ENCODE measurements at places on chromosomes 12 and 14.

DNA sequence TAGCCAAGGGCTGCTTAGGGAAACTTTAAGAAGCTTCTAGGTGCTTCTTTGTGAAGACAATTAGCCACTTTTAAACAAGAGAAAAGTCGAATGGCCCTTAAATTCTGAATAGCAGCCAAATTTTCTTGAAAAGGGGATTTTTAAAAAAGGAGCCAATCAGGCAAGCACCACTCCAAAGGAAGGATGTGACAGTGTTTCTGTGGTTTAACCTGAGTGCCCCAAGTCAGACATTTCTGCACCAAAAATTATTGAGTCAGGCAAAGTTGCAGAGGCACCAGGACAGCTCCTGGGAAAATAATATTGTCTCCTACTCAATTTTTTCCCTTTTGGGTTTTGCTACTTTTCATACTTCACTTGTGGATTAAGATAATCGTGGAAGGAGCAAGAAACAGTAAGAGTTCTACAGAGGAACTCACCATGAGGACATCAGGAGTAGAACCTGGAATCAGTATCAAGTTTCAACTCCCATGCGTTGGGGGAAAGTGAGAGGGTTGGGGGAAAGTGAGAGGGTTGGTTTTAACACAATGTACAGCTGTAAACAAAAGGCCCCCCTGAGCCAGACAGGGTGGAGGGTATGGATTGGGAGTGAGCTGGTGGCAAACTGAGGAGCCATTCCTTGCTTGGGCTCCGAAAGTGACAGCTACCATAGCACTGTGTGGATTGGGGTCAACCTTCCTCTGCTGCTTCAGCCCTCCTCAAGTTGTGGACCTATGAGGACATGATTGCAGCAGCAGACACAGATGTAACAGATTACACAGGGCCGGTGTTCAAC lies 90.8 kb downstream of the SLC38A1 start:
- no peak overlapping the region for H3K27ac ChIP-seq
- H3K27me3 ChIP-seq = no peaks in the 10 kb centered on the region
- no peaks in the 10 kb centered on the region for H3K4me1 ChIP-seq
- DNase-seq = no peak
- no peaks in the 10 kb centered on the region for H3K36me3 ChIP-seq

DNA sequence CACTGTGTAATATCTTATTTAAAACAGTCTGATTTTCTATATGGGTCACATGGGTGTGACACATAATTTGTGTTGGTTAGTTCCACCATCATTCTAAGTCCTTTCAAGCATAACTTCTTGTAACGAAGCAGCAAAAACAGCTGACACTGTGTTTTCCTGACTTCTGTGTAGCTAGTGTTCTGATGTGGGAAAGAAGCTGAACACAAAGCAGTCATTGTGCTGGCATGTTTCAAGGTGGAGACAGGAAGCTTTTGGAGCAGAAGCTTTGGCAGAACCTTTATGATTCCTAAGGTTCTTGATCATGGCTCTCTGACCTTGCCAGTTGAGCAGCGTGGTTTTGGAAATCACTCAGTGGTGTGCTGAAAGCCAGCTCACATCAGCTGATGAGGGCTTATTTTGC lies 351.7 kb upstream of the MDGA2 start:
- H3K27me3 ChIP-seq = no peaks in the 10 kb centered on the region
- H3K27ac ChIP-seq = no peak overlapping the region
- no peaks in the 10 kb centered on the region for H3K4me1 ChIP-seq
- H3K4me3 ChIP-seq = no peak overlapping the region

DNA sequence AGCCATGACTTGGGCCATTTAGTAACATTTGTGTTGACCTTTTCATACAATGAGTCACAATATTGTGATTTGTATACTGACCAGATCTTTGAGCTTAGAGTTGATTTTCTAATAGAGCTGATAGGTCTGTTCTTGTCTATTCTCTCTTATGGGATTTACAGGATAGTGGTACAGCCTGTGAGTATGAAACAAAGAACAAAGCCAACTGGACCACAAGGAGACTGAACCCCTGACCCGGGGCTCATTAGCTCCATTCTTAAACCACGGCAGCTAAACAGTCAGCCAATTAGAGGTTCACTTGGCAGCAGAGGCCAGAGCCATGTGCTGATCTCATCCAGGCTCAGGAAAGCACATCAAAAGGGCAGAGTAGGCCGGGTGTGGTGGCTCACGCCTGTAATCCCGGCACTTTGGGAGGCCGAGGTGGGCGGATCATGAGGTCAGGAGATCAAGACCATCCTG lies 59.1 kb upstream of the GNPNAT1 start:
- DNase-seq = no peak
- no peak overlapping the region for H3K27ac ChIP-seq
- no peaks in the 10 kb centered on the region for H3K27me3 ChIP-seq
- H3K36me3 ChIP-seq = no peaks in the 10 kb centered on the region
- no peak overlapping the region for H3K4me3 ChIP-seq

DNA sequence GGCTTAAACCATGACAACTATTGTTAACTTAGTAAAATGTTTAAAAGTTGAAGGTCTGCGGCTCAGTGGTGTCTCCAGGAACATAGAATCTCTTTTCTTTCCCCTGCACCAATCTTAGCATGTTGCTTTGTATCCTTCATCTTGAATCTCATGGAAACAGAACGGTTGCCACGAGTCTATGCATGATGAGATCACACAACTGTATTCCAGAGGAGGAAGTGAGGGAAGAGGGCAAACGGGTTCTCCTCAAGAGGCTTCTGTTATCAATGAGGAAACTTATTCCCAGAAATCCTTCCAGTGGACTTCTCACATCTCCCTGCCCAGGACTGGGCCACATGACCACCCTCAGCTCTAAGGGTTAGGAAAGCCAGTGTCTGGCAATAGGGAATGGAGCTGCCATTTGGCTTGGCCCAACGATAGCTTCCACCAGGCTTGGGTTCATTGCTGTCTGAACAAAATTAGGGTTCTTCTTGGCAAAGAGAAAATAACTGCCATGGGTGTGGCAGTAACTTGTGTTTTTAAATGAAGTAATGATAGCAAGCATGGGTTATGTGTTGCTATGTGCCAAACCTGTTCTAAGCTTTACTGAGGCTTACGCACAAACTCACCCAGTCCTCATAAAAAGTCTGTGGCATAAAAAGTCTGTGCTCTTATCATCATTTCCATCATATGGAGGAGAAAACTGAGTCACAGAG lies 17.4 kb downstream of the PLXNC1 start:
- H3K36me3 ChIP-seq = no peaks in the 10 kb centered on the region
- DNase-seq = no peak
- no peak overlapping the region for H3K27ac ChIP-seq
- H3K4me3 ChIP-seq = no peak overlapping the region

DNA sequence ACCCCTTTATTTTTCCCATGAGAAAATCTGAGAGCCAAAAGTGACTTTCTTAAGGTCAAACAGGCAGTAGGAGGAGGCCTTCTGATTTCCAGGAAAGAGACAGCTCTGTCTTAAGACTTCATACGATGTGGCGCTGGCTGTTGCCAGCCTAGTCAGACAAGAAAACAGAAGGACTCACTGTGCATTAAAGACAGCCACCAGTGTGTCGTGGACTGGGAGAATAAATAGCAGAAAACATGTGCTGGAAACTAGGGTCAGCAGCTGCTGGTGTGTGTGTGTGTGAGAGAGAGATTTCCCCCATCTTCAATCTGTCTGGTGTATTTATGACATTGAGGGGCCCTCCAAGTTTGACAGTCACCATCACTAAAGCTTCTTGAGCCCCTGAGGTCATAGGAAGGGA lies 708.6 kb upstream of the TMEM132C start:
- no peak for DNase-seq
- no peaks in the 10 kb centered on the region for H3K4me1 ChIP-seq
- H3K27me3 ChIP-seq = no peaks in the 10 kb centered on the region
- H3K36me3 ChIP-seq = no peaks in the 10 kb centered on the region
- H3K4me3 ChIP-seq = no peak overlapping the region
- H3K27ac ChIP-seq = no peak overlapping the region

DNA sequence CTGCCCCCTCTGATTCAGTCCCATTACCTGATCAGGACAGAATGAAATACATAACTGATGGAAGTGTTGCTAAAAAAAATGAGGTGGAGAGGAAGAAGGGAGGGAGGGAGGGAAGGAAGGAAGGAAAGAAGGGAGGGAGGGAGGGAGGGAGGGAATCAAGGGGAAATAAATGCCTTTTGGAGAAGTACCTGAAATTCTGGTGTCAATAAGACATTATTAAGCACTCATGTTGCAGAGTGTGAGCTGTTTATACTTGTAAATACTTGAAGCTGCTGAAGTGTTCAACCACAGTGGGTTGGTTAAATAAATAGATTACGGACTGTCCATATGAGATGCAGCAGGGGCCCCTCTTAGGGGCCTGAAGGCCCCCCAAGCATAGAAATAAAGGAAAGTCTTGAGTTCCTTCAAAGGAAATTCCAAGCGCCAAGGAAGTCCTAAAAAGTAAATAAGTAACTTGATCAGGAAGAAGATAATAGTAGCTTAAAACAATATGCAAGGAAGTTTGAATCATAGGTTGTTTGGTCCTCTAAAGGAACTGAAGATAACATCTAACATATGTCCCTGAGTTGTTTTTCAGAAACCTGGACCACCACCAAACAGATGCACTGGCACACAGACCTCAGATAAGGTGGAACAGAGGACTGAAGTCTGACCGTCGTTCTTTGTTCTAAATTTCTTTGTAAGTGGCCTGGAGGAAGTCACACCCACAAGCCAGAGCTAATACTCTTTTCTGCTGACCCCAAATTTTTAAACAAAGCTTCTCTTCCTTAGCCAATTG lies 110.8 kb downstream of the SEC23A start:
- no peaks in the 10 kb centered on the region for H3K4me1 ChIP-seq
- H3K27ac ChIP-seq = no peak overlapping the region
- no peaks in the 10 kb centered on the region for H3K36me3 ChIP-seq

DNA sequence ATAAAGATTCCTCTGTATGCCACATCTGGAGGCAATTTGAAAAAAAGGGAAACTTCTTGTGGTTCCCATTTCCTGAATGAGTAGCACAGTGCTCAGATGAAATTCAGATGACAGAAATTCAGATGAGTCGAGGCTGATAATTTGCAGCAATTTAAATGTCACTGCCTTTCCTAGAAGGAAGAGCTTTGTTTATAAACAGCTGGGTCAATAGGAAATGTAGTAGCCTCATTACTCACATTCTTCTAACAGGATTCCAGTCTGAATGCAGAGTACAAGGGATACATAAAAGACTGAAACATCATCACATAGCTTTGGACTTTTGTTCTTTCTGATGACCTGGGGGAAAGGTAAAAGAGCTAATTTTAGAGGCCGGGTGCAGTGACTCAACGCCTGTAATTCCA lies 11.3 kb upstream of the DACT1 start:
- H3K27ac ChIP-seq = no peak overlapping the region
- H3K4me3 ChIP-seq = no peak overlapping the region
- no peak for DNase-seq
- H3K36me3 ChIP-seq = no peaks in the 10 kb centered on the region
- no peaks in the 10 kb centered on the region for H3K4me1 ChIP-seq
- H3K27me3 ChIP-seq = no peaks in the 10 kb centered on the region

- no peak overlapping the region for H3K4me3 ChIP-seq
- no peaks in the 10 kb centered on the region for H3K27me3 ChIP-seq
- no peak for DNase-seq
- H3K4me1 ChIP-seq = peaks cover 10% of the 10 kb centered on the region
- peaks cover 5% of the 10 kb centered on the region for H3K36me3 ChIP-seq
Measured at GRCh38 chr12:71602761-71603577, 60.7 kb downstream of the ZFC3H1 start.

DNA sequence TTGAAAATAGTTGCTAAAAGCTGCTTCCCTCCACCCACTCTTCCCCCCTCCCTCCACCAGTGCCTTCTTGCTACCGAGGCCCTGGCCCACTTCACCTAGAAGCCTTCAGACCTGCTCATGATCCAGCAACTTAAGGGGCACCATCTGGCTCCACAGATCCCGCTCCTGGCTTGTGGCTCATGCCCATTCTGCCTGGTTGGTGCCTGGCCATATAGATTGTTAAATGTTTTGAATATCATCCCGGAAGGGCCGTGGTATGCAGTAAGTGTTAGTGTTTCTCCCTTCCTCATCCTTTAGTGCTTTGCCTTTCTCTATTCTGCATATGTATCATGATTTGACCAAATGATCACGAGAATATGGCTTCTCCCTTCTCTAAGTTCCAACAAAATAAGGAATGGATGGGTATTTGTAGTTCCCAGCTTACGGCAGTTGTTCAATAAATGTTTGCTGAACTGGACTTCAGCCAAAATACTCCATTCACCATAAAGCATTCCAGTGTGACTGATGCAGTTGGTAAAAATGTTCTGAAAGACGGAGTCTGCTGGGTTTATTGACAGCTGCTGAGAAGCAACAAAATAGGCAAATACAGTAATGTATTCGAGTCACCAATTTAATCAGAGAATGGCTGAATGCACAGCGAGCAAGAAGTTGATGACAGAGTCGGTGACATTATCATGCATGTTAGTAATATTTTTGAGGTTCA lies 30.7 kb downstream of the GRIP1 start:
- no peak overlapping the region for H3K27ac ChIP-seq
- no peak overlapping the region for H3K4me3 ChIP-seq
- H3K4me1 ChIP-seq = no peaks in the 10 kb centered on the region
- no peaks in the 10 kb centered on the region for H3K27me3 ChIP-seq
- H3K36me3 ChIP-seq = no peaks in the 10 kb centered on the region

DNA sequence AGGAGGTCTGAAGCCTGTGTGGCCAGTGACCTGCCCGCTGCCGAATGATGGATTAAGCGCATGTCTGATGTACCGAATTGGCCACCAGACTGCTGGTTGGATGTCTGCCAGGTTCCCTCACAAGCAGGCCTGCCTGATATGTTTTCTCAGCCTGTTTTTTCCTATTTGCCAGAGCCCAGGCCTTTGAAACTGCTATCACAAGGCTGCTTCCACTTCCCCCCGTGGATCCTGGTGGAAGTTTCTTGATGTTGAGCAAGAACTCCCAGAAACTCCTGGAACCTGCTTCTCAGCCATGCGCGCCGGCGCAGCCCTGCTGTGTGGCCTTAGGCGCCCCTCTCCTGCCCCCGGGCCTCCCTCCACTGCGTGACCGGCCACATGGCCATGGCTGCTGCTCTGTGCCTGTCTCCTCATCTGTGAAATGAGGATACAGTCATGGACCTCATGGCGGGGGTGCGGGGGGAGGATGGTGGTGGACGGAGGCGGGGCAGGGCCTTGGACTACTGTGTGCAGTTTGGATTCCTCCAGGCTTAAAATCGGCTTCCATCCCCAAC lies 56.6 kb downstream of the CALM1 start:
- no peaks in the 10 kb centered on the region for H3K36me3 ChIP-seq
- no peaks in the 10 kb centered on the region for H3K27me3 ChIP-seq
- DNase-seq = no peak
- H3K4me1 ChIP-seq = peaks cover 12% of the 10 kb centered on the region
- H3K4me3 ChIP-seq = no peak overlapping the region
- no peak overlapping the region for H3K27ac ChIP-seq

- no peaks in the 10 kb centered on the region for H3K36me3 ChIP-seq
- no peak overlapping the region for H3K4me3 ChIP-seq
- DNase-seq = no peak
- H3K27ac ChIP-seq = no peak overlapping the region
- no peaks in the 10 kb centered on the region for H3K4me1 ChIP-seq
Measured at GRCh38 chr12:7582796-7583195, 79.2 kb upstream of the CD163 start.

DNA sequence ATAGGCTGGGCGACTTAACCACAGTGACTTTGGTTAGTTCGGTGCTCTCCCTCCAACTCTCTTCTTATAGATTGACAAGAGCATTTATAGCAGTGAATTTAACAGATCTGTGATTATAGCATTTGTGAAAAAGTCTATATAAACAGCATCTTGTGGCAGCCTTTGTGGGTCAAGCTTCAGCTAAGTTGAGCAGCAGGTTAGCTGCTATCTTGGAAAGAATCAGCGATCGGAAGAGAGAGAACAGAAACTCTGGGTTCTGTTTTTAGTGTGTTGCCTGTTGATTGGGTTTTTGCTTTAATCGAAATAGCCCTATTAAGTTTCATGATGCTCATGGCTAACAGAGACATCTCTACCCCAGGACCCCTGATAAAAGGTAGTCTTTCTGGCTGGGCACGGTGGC lies 20.2 kb downstream of the EVL start:
- DNase-seq = no peak
- H3K27me3 ChIP-seq = no peaks in the 10 kb centered on the region
- no peaks in the 10 kb centered on the region for H3K4me1 ChIP-seq
- H3K27ac ChIP-seq = no peak overlapping the region
